ENCODE measurements at places on chromosomes 11 and 22.

DNA sequence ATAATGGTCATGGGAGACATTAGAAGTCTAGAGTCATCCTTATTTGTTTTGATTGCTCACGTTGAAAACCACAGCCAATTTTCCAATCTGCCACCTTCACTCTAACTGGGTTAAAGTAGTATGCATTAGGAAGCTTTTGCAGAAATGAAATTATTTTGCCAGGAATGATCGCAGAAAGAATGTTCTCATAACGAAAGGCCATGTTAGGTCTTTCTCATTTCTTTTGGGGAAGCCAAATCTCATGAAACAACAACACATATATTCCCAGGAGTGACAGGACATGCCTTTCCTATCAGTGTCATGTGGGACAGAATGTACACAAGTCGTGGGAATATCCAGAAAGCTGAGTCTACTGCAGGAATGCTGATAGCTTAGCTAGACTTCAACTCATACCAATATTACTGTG, 386.3 kb downstream of the AASDHPPT start:
- no peak for DNase-seq

- peak; percentile 10 for DNase-seq
Measured at GRCh38 chr11:26649884-26650283, 72.0 kb downstream of the SLC5A12 start.

- no peak for DNase-seq
Measured at GRCh38 chr11:30150425-30150824, 80.4 kb upstream of the FSHB start.

DNA sequence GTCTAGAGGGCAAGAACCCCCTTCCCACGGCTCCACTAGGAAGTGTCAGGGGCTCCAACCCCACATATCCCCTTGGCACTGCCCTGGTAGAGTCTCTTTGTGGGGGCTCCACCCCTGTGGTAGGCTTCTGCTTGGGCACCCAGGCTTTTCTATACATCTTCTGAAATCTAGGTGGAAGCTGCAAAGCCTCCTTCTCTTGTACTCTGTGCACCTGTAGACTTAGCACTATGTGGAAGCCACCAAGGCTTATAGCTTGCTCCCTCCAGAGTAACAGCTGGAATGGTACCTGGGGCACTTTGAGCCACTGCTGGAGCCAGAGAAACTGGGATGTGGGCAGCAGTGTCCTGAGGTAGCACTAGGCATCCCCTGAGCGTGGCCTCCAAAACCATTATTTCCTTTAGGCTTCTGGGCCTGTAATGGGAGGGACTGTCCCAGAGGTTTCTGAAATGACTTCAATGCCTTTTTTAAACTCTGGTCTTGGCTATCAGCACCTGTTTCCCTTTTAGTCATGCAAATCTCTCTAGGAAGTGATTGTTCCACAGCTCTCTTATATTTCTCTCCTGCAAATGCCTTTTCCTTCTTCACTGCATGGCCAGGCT, 68.4 kb downstream of the TRAF6 start:
- DNase-seq: no peak

All from amygdala (tissue), 56 donors.